ENCODE measurements at places on chromosomes 12 and 14. TPM values are rescaled to one million over a fixed set of nuclear protein-coding genes. Genes with fewer than 3 reads are reported as not detected.

RAB5B gene
- total RNA-seq = 56.6 TPM

GRIN2B gene
- total RNA-seq = not detected

GNB3 gene
- total RNA-seq = 0.39 TPM

ANKRD33 gene
- total RNA-seq = 0.13 TPM
